Activated CD4-positive, alpha-beta T cell treated with anti-CD3 and anti-CD28 coated beads for 24 hours (primary cell): ENCODE measurements at places on chromosomes 2 and 18.

GRCh38 chr2:37644191-37644590 is 27.3 kb downstream of the CDC42EP3 start:
- no peak for DNase-seq

- no peak for DNase-seq
Measured at GRCh38 chr2:98726205-98726604, 4.7 kb downstream of the MGAT4A start.

DNA sequence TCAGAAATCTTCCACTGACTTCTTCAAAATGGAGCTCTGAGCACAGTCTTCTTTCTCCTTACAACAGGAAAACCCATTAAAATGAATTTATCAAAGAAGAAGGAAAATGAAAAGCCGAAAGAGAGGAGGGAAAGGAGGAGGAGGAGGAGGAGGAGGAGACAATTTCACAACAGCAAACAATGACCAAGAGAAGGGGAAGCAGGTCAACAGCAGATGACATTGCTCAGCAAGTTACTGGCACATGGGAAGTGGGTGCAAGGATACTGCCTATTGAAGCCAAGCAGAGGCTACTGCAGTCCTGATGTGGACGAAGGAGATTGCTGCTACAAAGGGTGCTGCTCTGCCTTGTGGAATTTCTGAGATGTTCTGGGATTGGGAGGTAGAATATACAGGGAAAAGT is 268.2 kb upstream of the FBXO11 start:
- no peak for DNase-seq

DNA sequence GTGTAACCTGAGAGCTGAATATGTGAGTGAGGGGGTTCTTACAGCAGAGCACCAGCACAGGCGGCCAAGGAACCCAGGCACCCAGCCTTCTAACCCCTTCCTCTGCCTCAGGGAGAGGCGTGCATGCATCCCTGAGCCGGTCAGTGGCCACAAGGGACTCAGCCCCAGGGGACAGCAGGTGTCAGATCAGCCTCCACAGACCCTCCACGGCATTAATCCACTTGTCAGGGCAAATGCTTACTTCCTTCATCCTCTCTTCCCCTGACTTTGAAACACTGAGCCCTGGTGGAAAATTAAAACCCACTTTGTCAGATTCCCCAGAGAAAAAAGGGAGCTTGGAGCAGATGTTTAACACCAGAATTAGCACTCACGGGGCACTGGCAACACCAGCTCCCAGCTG is 60.5 kb upstream of the SMAD2 start:
- no peak for DNase-seq

GRCh38 chr2:186477790-186478189 is 8.3 kb upstream of the ZC3H15 start:
- no peak for DNase-seq

GRCh38 chr18:57325491-57326166 is 26.7 kb upstream of the ST8SIA3 start:
- DNase-seq: no peak

DNA sequence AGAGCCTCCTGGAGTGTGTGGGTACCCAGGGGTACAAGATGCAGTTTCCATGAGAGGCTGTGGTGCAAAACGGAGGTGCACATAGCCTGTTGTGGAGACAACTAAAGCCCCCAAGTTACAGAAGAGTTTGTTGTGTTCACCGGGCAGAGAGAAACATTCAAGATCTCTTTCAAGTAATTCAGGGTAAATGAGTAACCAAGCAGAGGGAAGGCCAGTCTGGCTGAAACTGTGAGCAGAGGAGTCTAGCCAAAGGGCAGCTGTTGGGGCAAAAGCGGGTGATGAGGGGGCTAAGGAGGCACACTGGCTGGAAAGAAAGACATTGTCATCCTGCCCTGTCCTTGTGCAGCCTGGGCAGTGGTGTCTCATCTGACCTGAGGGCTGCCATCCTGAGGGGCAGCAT is 52.0 kb downstream of the CXCR4 start:
- no peak for DNase-seq

- no peak for DNase-seq
Measured at GRCh38 chr2:84639751-84640150, 123.5 kb downstream of the DNAH6 start.

DNA sequence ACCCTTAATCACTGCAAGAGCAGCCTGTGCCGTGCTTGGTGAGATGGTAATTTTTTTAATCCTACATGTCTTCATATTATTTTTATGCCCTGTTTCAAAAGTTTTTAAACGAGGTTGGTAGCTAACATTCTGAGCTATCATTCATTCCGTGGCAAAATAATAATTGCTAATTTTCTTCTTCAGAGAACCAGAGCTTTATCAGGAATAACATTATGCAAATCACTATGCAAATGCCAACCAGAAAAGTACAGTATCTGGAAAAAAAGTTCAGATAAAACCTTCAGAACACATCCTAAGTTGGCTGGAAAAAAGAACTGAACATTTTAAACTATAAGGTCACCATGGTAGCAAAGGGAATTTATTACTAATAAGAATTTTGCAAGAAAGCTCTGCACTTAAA is 165.1 kb upstream of the NABP1 start:
- DNase-seq: no peak

- DNase-seq: no peak
Measured at GRCh38 chr2:30336978-30337841, 105.9 kb downstream of the LBH start.

DNA sequence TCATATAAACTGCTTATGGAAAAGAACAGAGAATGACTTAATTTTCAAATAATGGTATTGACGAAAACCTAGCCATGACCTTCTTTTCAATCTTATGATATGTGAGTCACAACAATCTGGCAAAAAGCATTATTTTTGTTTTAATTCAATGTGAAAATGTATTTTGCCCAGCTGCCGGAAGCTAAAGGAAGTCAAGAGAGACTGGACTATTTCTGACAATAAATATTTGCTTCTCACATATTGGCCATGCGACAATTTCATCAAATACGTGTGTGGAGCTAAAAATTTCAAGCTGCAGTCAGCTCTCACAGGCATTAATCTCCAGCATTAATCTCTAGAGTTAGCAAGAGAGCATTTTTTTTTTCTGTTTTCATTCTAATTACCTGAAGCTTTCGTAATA is 881.0 kb downstream of the CPS1 start:
- DNase-seq: no peak

DNA sequence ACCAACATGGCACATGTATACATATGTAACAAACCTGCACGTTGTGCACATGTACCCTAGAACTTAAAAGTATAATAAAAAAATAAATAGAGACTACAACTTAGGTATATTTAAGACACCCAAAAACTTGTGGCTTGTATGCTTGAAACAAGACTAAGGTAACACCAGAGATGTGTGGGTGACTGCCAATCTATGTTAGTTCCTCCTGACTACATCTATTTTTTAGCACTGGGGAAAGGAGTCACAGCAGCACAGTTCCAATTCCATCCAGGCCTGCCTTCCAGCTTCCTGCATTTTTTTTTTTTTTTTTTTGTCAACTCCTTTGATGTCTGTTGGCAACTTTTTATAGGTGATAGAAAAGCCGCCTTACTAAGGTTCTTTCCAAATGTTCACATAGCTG is 18.2 kb downstream of the C2orf69 start:
- DNase-seq: no peak

- no peak for DNase-seq
Measured at GRCh38 chr2:18987592-18988073, 370.8 kb downstream of the OSR1 start.

- no peak for DNase-seq
Measured at GRCh38 chr2:98458207-98458606, 13.5 kb downstream of the INPP4A start.

DNA sequence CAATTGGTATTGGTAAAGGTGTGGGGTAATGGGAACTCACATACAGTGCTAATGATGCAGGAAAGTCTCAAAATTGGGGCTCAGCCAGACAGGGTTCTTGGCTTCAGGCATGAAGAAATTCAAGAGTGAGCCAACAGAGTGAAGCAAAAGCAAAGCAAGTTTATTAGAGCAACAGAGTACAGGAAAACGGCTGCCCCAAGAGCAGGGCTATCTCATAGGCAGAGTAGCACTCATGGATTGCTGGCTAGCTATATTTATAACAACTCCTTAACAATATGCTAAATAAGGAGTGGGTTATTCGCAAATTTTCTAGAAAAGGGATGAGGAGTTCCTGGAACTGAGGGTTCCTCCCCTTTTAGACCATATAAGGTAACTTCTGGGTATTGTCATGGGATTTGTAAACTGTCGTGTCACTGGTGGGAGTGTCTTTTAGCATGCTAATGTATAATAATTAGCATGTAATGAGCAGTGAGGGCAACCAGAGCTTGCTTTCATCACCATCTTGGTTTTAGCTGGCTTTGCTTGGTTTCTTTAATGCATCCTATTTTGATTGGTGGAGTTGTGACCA is 233.8 kb upstream of the NOL4 start:
- no peak for DNase-seq

GRCh38 chr2:143807671-143808070 is 678.5 kb downstream of the ARHGAP15 start:
- DNase-seq: no peak

DNA sequence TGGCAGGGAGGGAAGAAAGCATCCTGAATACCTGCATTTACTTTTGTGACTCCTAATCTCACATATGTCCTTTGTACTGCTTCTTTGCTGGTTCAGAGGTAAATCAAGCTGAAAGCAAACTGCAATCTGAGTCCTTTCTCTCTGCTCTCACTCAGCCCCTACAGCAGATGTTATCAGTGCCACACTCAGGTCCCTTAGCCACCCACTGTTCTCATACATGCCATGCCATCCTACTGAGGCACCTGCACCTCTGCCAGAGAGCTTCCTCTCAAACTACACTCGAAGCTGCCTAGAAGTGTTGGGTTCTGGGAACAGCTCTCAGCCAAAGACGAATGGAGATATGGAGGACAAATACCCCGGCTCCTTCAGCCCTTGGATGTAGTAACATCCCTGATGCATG is 244.5 kb downstream of the TXNL1 start:
- no peak for DNase-seq

- DNase-seq: no peak
Measured at GRCh38 chr2:62396880-62397279, 109.1 kb downstream of the TMEM17 start.

GRCh38 chr2:23530206-23530908 is 145.4 kb downstream of the KLHL29 start:
- no peak for DNase-seq

- DNase-seq: peak; percentile 26
Measured at GRCh38 chr2:102186791-102187495, at the start of gene IL1RL2. IL1RL2 (plus strand) TSS chr2:102187023; CDS start chr2:102187868, 845 bp downstream.

DNA sequence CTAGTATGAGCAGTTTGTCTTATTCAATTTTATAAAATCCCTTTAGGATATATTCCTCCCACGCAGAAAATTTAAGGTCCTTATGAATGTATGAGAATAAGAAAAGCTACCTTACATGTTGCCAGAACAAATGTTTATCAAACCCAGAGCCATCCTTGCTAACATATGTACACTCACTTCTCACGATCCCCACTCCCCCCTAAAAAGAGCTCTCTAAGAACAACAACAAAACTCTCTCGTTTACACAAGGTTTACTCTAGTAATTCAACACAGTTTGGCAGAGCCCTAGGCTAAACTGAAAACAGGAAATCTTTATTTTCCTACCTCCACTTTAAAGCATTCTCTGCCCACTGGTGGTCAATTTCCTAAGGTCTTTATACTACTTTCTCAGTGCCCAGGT is 504.9 kb downstream of the ZEB2 start:
- DNase-seq: no peak

GRCh38 chr18:2964361-2965010 is 48.5 kb downstream of the LPIN2 start:
- DNase-seq: no peak
